ENCODE measurements at places on chromosomes 6 and 20.

DNA sequence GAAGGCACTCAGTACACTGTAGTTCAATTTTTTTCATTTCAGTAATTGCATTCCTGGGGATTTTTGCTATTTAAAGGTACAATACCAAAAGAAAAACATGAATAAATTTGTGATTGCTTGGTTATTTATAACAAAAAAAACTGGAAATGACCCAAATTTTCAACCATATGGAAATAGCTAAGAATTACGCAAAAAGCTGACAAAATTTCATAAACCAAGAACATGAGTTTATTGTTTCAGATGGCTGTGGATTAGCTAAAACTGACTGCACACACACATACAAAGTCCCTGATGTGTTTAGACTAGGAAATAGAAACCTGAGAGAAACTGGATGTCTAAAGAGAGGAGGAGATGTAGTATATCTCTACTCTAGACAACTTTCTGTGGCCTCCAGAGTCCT is 718.4 kb upstream of the CHD6 start:
- no peak for DNase-seq

DNA sequence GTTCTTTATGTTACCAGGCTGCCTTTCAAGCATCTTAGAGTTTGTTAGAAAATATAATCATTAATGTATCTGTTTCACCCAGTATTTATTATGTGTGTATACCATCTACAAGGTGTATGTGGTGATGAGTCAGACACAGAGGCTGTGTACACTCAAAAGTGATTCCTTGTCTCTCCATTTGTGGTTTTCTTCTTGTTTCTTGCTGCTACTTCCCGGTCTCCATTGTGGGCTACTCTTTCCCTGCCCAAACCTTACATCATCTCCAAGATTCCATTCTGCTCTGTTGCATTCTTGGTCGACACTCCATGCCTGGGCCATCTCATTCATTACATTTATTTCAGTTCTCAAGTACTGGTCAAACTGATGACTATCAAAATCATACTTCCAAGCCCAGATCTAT is 182.2 kb upstream of the STXBP5 start:
- no peak for DNase-seq

DNA sequence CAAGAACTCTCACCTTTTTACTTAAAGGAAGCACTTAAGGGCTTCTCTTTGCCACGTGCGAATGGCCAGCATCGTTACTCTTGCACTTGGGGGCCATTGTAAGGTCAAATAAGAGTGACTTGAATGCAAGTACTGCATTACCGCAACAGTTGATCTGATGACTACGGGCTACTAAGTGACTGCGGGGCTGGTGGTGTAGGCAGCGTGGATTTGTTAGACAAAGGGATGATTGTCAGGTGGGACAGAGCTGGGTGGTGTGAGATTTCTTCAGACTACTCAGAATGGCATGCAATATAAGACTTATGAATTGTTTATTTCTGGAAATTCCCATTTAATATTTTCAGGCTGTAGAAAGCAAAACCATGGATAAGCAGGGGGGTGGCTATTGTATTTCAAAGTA is 199.7 kb upstream of the UST start:
- DNase-seq = no peak

GRCh38 chr20:11429168-11429567 is 488.5 kb upstream of the BTBD3 start:
- no peak for DNase-seq

All from germinal center (tissue), 1 donor.